Activated T-helper 2 cell treated with anti-CD3 and anti-CD28 coated beads, Interferon-gamma antibody, Interleukin-2, Interleukin-4, amounts not matched to agents 10 μg/mL and 5 μg/mL and 100 μg/mL, durations not matched to agents 14 hours and 24 hours and 36 hours (primary cell): ENCODE measurements at places on chromosomes 2 and 18.

DNA sequence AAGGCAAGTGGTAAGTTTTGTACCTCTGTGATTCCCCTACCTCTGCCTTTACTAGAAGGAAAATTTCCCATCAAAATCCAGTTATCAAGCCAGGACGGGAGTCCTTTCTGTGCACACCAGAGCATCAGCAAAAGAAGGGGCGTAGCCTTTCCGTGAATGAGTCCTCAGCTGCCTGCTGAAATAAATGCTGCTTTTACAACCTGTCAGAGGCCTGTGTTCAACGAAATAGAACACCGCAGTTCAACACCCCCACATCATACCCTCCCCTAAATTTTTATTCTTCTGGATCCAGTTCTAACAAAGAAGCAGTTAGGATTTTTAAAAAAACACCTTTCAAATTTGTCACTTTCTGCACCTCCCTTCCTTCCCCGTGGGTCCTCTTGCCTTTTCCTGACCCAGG, 135.8 kb downstream of the SETBP1 start:
- DNase-seq, result no peak

GRCh38 chr2:70919672-70920366, 15.9 kb upstream of the ATP6V1B1 start:
- peak; percentile 51 for DNase-seq

- no peak for DNase-seq
Observed at GRCh38 chr2:96369186-96369585, 33.6 kb downstream of the NCAPH start.

GRCh38 chr2:235963853-235964577, 204.2 kb downstream of the GBX2 start:
- DNase-seq, result no peak

- no peak for DNase-seq
Observed at GRCh38 chr2:141468761-141469160, 662.1 kb downstream of the LRP1B start.

DNA sequence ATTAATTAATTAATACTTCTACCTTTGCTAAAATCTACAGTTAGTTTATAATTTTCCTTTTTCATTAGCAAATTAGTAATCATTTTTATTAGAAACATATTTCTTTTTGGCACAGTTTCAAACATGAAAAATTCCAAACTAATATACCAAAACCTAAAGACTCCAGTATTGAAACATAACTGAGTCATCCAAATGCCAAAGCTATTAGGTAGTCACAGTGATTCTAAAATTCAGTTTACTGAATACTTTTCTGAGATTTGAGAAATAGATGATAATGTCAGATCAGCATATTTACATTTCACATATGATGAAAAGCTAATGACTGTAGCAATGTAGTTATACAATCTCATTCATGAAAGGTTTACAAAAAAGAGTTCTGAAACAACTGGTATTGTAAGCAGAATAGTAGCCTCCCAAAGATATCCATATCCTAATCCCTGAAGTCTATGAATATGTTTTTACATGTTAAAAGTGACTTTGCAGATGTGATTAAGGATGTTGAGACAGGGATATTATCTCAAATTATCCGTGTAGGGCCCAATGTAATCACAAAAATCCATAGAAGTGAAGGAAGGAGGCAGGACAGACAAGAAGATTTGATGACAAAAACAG, 680.2 kb upstream of the CHAC2 start:
- no peak for DNase-seq

DNA sequence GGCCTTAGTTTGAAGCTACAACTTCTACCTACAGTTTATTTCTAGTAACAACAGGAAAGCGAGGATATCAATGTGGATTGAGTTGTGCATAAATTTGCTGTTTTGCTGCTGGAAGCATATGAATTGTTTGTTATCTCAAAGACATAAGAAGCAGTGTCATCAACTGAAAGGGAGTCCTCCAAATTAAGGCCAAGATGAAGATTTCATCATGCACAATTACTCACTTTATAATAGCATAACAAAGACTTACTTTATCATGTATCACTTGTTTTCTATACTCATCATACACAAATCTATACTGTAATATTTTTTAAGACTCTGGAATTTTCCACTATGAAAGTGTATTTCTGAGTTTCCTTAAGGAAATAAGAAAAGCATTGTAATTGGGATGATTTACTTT, 136.1 kb upstream of the FANCL start:
- no peak for DNase-seq

DNA sequence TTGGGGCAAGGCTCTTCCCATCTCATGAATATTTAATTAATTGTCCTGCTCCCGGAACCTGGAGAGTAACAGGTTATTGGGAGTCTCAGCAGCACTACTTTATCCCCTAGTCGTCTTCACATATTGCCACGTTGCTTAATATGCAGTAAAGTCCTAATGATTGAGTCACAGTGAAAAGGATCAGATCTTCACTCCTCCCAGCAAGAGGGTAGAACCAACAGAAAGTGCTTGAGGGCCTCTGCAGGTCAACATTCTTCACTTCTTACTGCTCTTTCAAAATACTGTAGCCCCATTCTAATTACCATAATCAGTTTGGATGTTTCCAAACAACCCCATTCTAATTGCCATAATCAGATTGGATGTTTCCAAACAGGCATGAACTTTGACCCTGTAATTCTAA, 801.0 kb downstream of the LRRTM4 start:
- no peak for DNase-seq

DNA sequence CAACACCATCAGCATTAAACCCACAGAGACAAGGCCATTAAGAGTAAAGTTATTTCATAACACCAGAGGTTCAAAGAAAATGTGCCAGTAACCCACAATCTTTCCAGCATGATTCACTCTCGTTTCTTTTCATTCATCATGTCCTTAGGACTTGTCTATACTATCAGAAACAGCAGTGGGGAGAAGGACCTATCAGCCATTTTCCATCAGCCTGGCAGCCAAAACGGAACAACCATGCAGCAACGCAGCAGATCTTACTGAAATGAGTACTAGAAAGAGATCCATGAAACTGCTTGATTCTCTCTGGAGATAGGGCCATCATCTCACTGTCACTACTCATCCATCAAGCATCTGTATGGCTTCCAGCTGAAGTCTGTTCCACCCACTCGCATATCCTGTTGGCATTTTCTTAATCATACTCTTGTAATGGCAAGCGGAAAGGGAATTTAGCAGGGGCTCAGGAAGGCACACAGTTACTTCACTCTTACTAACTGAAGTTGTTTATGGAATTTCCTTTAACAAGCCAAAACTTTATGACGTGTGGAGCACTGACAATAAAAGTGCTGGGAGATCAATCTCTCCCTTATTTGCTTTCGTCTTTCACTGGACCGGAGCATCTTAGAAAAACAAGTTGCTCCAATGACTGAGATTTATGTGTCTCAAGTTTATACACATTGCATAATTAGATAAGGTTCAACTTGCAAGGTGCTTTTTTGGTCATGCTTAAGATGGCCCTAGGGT, 69.7 kb downstream of the EPHA4 start:
- DNase-seq, result no peak

DNA sequence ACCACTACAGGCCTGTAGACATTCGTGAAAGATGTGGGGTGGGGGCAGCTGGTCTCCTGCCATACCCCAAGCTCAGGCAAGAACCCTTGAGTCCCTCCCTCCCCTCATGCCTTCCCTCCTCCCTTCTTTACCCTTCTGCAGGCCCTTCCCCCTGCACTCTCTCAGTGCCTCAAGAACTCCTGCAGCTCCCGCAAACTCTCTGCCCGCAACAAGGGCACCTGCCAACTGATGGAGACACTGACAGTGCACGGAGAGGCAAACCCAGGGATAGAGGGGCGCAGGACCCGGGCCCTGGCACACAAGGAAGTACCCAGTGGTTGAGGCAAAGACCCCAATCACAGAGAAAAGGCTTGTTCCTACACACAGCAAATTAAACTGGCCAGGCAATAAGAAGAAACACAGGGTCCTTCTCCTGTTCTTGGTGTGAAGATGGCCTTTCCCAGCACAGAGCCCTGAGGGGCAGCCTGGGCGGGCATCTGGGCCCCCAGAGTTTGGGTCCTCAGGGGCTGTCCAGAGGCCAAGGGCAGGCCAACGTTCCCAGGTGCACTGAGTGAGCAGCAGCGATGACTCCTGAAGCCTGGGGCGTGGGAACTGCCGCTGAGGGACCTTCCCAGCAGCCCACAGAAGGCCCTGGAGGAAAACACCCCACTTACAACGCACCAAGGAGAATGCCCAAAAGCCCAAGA, 1.6 kb downstream of the TEKT4 start:
- DNase-seq, result no peak

GRCh38 chr2:96970910-96971309, 15.5 kb downstream of the FAM178B start:
- no peak for DNase-seq

DNA sequence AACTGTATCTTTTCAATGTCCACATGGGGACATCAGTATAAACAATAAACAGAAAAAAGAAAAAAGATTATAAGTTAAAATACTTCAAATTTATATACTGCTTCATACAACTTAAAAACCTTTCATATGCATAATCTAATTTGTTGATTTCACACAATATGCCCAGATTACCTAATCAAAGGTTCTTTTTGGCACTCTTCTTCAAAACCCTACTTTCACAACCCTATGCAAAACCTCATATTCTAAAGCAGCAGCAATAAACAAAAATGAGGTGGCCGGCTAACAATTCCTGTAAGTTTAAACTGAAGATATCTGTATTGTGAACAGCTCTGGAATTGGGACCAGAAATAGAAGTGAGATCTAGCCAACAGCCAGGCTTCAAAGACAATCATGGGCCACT, 28.6 kb downstream of the STK17B start:
- no peak for DNase-seq
